CD14-positive monocyte (primary cell): ENCODE measurements at places on chromosomes 13 and 19. TPM values are rescaled to one million over a fixed set of nuclear protein-coding genes. Genes with fewer than 3 reads are reported as not detected.

Gene MEIOSIN
- not detected in 2 replicates for polyA plus RNA-seq

- DNase-seq: peak; percentile 72
Observed at GRCh38 chr19:41321600-41322270, 11.8 kb downstream of the CCDC97 start.

Gene MAP4K1
- polyA plus RNA-seq: 32.4 and 41.3 TPM in 2 replicates

DNA sequence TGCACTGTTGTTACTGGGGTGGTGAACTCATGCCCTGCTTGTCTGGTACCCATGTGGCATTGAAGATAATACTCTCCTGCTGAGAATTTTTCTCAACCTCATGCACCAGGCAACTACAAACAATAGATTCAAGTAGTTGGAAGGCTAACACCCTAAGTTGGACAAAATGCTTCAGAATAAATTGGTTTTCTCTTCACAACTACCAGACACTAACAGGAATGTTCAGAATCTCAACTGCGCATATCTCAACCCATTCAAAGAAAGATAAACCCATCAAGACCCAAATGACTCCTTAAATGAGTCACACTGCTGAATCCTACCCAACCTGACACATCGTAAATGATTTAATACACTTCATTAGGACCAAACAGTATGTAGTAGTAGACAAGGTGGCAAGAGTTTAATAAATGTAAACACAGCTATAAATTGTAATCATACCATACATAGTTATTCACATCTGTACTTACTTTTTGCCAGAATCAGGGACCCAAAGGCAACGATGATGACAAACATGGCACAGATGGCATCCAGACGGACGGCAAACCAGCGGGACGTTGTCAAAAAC lies 227.4 kb downstream of the ABCC4 start:
- DNase-seq: no peak

GRCh38 chr13:32639502-32640105 lies 53.4 kb downstream of the PDS5B start:
- DNase-seq: peak; percentile 59

DNA sequence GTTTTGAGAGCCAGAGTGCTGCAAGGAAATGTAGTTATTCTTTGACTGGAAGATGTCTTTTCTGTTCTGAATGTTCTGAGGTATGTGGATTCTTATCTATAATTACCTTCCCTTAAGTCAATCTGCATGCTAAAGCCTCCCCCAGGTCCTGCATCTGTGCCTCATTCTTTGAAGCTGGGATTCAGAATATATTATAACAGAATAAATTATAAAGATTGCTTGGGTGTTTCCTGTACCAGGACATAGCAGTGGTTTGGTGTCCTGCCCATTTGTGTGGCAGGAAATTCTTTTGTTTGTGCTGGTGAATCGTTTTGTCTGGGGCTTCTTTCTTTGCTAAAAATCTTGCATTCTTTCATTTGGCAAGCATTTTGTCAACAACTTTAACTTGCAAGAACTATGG lies 60.2 kb downstream of the ITGBL1 start:
- no peak for DNase-seq

DNA sequence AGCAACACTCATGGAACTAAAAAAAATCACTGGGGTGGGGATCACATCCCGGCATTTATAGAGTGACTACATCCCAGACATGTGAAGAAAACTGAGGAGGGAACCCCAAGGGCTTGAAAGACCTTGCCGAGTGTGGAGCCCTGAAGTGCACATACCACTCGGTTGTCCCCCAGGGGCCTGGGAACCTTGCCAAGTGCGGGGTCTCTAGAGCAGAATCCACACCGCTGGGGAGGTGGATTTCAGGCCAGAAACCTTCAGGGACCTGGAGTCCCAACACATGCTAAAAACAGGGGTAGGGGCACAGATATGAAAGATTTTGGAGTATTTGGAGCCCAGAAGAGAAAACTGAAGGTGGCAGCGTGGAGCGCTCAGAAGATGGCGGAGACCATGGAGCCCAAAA lies 35.2 kb downstream of the ERICH4 start:
- no peak for DNase-seq

DNA sequence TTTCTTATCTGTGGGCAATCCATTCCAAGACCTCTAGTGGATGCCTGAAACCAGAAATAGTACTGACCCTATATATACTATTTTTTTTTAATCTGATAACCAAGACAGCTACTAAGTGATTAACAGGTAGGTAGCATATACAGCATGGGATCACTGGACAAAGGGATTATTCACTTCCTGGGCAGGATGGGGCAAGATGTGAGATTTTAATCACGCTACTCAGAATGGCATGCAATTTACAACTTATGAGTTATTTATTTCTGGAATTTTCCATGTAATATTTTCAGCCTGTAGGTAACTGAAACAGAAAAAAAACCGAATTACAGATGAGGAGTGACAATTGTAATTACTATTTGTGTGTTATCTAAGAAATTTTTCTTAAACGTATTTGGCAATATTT lies 41.2 kb downstream of the ZIC2 start:
- no peak for DNase-seq

- no peak for DNase-seq
Observed at GRCh38 chr19:31340042-31341025, 8.9 kb downstream of the TSHZ3 start.

Gene ATP8B3
- polyA plus RNA-seq: 6.7 and 8.2 TPM in 2 replicates

DNA sequence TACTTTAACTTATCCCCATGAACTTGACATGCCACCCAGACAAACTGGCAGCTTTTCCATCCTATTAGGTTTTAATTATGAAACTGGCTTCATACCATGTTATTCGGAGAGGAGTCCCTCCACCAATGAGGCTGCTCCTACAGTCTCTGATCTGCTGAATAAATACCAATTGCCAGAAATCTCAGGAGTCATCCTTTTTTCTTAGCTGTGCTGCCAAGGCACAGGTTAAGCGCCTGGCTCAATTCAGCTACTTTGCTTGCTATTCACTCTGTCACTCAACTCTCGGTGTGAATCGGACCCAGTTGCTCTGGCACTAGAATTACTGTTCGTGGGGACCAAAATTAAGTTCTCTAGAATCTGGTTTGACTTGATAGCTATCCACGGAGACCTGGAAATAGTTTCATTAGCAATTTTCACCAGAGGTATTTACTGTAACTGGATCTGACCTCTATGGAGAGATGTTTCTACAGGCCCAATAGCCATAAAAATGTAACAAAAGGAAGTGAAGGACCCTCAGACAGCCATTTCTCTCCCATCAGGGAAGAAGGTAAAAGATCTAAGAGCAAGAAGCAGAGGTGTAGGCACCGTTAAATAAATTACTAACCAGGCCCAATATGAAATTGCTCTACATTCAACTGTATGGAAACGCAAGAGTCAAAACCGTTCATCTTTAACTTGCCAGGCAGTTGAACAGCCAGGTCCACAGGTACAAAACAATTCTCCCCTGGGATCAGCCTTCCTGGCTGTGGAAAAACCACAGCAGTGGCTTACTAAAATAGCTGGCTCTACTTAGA lies 5.4 kb downstream of the ZC3H4 start:
- DNase-seq: no peak

DNA sequence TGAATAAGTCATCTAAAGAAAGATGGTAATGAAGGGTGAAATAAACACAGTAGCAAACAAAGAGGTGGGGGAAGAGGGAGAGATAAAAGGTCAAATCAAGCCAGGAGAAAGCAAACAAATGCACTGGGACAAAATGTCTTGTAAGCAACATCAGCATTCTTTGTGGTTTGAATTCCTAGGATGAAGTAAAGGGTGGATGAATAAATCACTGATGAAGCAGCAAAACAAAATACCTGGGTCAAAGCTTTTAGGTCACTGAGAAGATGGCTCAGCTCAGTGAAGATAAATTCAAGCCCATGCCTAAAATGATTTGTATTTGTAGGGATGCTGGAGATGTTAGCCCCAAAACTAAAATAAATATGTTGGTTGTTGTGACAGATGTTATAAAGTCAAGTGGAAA lies 86.5 kb upstream of the FBXL3 start:
- DNase-seq: no peak

Gene PRR36
- 0.01 TPM in 1 of 2 replicates, not detected in the other for polyA plus RNA-seq

- no peak for DNase-seq
Observed at GRCh38 chr19:36120984-36121358, 5.7 kb downstream of the TBCB start.

DNA sequence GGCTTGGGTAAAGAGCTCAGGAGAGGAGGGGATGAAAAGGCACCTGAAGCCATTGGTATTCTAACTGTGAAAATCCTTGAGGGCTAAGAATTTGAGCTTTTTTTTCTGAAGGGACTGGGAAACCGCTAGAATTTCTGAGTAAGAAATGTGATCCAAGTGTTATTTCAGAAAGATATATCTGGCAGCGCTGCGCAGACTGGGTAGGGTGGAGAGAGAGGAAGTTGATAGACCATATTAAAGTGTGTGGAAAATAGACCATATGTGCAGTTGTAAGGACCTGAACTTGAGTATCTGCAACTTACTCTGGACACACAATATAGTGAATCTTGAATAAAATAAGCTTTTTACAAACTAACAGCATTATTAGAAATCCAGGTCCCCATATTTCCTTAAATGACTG lies 427.4 kb downstream of the NDFIP2 start:
- no peak for DNase-seq

- DNase-seq: no peak
Observed at GRCh38 chr13:23769401-23769800, 119.8 kb downstream of the MIPEP start.

GRCh38 chr19:58319241-58319640 lies 7.6 kb upstream of the ZSCAN22 start:
- no peak for DNase-seq

- no peak for DNase-seq
Observed at GRCh38 chr13:112434937-112435523, 58.9 kb downstream of the SPACA7 start.

DNA sequence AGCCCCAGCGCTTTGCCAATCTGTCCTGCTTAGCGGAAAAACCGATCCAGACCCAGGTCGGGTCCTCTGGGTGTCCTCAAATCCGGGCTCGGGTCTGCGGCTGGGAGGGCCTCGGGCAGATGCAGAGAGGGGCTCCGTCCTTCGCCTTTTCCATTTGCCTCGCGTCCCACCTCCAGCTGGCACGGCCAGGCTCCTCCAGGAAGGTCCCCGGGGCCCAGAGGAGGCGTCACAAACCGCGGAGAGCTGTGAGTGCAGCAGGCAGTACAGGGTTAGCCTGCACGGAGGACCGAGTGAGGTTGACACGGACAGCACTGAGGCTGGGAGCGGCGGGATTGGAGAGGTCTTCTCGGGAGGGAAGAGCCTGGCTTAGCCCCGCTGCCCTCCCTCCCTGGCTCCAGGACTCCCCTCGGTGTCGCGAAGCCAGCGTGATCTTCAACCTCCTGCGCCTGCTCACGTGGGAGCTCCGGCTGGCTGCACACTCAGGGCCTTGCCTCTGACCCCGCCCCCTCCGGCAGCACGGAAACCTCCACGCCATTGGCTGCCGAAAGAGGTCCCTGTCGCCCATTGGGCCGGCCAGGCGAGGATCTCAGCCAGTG lies 2.8 kb upstream of the IFNL2 start:
- DNase-seq: no peak

Gene FPR1
- 1,265 TPM for polyA plus RNA-seq

Gene FAM216B
- not detected for polyA plus RNA-seq

- no peak for DNase-seq
Observed at GRCh38 chr13:80072231-80072630, 268.7 kb downstream of the SPRY2 start.
